Epithelial cell of umbilical artery (primary cell): ENCODE measurements at places on chromosomes 1 and 21. TPM values are rescaled to one million over a fixed set of nuclear protein-coding genes. Genes with fewer than 3 reads are reported as not detected.

Gene BEND5
- not detected in 2 replicates for total RNA-seq

Gene PRELP
- total RNA-seq = under 0.01 and 0.15 TPM in 2 replicates

Gene FMO4
- 0.76 and 0.97 TPM in 2 replicates for total RNA-seq

Gene DR1
- total RNA-seq = 28.6 and 59.4 TPM in 2 replicates

Gene CSF1
- 3.2 and 33.9 TPM in 2 replicates for total RNA-seq

Gene NGF
- total RNA-seq = not detected in 2 replicates

Gene PPM1J
- total RNA-seq = 0.61 and 1.3 TPM in 2 replicates
